ENCODE measurements at places on chromosomes 3 and 15.

GRCh38 chr3:173411375-173411973 is 13.9 kb downstream of the NLGN1 start:
- no peak for DNase-seq

- no peak for DNase-seq
Measured at GRCh38 chr15:101170568-101171350, 81.1 kb downstream of the CHSY1 start.

GRCh38 chr3:38519000-38519399 is 22.9 kb downstream of the EXOG start:
- DNase-seq: no peak

GRCh38 chr15:66180531-66181097 is 72.9 kb downstream of the MEGF11 start:
- no peak for DNase-seq

DNA sequence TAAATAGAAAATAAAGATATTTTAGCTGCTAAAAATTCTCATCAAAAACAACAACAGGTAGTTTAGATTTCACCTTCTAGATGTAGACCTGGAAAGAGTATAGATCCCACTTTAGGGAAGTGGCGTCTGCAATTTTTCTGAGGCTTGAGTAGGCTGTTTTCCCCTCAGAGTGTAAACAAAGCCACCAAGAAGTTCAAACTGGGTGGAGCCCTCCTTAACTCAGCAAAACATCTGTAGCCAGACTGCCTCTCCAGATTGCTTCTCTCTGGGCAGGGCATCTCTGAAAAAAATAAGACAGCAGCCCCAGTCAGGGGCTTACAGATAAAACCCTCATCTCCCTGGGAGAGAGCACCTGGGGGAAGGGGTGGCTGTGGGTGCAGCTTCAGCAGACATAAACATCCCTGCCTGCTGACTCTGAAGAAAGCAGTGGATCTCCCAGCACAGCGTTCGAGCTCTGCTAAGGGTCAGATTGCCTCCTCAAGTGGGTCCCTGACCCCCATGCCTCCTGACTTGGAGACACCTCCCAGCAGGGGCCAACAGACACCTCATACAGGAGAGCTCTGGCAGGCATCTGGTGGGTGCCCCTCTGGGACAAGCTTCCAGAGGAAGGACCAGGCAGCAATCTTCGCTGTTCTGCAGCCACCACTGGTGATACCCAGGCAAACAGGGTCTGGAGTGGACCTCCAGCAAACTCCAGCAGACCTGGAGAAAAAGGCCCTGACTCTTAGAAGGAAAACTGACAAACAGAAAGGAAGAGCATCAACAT is 259.6 kb downstream of the STXBP5L start:
- no peak for DNase-seq

- no peak for DNase-seq
Measured at GRCh38 chr3:16298891-16299290, 33.9 kb downstream of the OXNAD1 start.

Data from MV-4-11 (cell line).